ENCODE measurements at places on chromosomes 12 and 14.

GRCh38 chr14:73249564-73250316, 12.4 kb downstream of the PAPLN start:
- no peak for DNase-seq

GRCh38 chr12:25315388-25315787, 64.7 kb upstream of the KRAS start:
- no peak for DNase-seq

- no peak for DNase-seq
Measured at GRCh38 chr12:93134893-93135285, 205.8 kb upstream of the EEA1 start.

GRCh38 chr12:65649126-65649525, 175.2 kb upstream of the HMGA2 start:
- DNase-seq, result no peak

GRCh38 chr14:105414456-105415371, 4.9 kb upstream of the MTA1 start:
- peak; percentile 84 for DNase-seq

DNA sequence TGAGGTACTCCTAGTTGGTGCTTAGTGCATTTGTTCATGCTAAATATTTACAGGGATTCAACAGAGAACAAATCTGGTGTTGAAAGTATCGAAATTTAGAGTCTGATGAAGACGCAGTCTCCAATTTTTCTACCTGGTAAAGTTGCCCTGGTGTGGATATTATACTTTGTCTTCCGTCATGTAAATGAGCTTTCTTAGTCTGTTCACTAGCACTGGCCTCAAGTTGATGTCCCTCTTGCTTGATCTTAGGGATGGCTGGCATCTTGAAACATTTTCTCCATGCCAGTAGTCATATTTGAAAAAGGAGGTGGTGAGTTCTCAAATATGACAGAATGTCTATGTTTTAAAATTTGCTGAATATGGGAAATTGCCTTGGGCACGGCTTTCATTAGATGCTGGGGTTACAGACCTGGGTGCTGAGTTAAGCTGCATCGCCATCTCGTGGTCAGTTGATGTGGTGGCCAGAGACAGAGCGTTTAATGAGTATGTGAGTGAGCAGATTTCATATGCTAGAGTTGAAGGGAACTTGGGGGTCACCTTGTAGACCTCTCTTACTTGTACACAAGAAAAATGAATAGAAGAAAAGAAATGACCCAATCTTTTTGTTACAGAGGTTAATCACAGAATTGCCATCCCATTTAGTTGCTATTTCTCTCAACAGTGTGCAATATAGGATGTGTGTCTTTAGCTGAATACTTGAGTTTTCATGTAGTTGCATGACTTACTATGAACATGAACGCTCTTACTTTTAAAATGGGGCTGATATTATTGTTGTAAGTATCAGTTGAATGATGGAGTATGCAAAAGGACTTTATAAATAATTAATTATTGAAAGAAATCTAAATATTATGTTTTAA, 172.8 kb upstream of the DCN start:
- peak; percentile 88 for DNase-seq

- no peak for DNase-seq
Measured at GRCh38 chr12:39966721-39967120, 139.2 kb downstream of the SLC2A13 start.

DNA sequence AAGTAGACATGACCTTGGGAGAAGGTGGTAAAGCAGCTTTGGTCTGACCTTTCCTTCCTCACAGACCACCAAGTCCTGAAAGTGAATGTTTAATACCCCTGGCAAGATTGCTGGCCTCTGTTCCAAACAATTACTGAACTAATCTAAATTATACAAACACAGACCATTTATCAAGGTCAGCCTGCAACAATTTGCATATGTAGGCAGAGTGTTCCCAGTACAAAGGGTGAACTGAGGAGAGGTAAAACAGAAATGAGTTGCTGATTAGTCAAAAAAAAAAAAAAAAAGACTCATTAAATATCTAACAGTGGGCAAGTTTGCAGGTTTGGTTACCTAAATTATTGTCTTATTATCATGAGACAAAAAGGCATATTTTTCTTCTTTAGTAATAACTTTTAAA, 506.5 kb downstream of the TMEM117 start:
- DNase-seq, result no peak

DNA sequence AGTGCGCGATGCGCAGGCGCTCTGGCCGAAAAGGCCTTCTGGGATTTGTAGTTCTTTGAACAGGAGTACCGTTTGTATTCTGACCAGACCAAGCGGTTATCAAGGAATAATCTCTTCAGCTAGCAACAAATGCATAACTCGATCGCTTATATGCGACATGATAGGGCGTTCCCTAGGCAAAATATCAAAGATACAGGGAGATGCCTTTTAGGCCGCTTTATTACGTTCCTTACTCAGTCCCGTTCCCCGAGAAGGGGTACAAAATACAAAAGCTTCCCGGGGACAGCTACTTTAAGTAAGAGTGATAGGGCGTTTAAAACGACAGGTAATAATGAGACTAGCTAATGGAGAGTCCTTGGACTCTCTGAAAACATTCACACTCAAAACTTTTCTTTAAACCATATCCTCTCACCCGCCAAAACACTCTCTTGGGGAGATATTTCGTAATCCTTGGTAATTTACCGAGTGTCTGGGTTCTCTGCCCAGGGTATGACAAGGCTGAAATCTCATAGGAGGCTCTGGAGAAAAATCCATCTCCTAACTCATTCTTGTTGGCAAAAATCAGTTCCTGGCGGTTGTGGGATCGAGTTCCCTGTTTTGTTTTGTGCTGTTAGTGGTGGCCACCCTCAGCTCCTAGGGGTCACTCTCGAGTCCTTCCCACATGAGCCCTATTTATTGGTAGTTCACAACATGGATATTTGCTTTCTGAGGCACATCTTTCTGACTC, 412 bp upstream of the SNW1 start:
- DNase-seq, result peak; percentile 57

DNA sequence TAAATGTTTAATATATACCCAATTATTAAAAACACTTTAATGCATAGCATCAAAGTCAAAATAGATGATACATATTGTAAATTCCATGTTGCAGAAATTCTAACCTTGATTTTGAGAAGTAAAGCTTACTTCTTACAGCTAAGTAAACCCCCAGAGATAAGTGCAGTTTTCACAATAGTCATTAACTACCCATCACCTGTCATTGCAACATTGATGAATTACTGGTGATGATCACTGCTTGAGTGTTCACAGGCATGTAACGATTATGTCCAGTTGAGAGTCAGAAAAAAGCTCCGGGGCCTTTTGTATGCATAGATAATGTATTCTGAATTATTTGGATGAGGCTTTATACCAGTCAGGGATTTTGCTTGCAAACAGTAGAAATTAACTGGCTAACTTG, 67.7 kb downstream of the ZNF664 start:
- no peak for DNase-seq
